ENCODE measurements at places on chromosomes 16 and 17.

GRCh38 chr17:28405632-28406472 lies at the start of gene SLC46A1:
TSS of gene SLC46A1 (minus strand) at chr17:28406212. CDS start at chr17:28406114, 98 bp downstream.
- no peak for DNase-seq

DNA sequence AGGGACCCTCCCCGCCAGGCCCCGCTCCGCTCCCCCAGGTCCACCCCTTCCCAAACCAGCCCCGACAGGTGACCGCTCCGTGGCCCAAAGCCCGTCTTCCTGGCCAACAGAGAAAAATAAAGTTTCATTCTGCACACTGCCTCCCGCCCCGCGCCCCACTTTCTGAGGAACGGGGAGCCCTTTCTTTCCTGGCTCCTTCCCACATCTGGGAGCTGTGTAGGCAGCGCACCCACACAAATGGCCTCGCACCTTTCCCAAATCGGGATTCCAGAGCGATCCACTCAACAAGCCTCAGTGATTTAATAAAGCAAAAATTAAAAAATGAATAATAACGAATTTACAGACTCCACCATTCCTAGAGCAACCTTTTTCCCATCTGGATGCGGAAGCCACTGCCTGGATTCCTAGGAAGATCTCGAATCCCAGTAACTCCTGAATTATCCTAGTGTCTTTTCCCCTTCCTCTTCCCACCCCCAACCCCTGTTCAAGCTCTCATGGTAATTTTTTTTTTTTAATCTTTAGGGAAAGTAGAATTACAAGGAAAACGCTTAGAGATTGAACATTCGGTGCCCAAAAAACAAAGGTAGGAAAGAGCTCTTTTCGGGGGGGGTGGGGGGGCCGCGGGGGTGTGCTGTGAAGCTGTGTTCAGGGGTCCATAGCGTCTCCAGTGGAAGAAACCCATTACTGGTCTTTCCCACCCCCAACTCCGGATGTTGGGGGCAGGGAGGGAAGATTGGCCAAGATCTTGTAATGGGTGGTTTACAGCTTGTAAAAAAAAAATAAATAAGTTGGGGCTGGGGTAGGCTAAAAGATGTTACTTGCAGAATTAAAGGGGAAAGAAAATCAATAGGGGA lies 1.6 kb downstream of the IGF2BP1 start:
- DNase-seq = no peak

DNA sequence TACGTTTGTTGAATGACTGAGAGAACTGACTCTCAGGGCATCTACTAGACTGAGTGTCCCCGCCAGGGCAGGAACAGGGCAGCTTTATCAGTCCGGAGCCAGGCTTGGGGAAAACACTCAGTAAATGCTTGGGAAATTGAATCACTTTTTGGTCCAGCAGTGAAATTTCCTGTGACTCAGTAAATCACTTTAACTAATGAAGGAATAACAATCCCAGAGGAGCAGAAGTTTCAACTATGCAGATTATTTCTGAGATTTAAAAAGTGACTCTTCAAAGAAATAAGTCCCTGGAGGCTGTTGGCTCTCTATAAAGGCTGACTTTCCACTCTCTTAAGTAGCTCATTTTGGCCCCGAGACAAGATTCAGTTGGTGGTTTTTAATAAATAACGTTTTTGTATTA lies 101.8 kb downstream of the FOXL1 start:
- no peak for DNase-seq

- no peak for DNase-seq
Observed at GRCh38 chr17:29196769-29197515, 16.7 kb upstream of the MYO18A start.

DNA sequence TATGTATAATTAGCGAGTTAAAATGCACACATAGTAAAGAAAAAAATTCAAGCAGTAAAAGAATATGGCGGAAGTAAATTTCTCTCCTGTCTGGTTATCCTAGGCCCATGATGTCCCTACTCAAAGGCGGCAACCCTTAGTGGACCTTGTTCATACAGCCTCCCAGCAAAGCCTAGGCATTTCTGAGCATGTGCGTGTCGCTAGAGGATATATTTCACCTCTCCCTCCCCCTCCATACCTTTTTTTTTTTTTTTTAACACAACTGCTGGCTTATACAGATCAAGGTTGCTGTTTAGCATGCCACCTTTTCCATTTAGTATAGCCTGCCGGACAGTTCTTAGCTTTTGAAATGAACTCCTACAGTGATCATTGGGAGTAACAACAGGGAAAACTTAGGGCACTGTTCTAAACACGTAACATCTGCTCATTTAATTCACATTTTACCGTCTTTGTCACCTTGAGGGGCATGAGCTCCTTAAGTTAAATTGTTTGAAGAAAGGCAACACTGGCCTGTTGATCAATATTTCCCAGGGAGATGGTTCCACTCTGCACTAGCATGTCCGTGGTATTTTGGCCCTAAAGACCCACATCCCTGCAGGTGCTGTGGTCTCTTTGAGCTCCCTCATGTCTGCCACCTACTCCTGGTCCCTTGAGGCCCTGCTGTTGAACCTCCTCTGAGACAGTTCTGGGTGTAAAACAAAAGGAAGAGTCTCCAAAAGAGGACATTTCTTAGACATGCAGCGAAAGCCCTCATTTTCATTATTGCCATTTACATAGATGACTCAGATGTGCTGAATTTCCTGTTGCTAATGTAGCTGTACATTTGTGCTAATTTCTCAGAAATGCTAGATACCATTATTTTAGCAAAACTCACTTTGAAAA lies 4.1 kb upstream of the TNFRSF13B start:
- DNase-seq = no peak

DNA sequence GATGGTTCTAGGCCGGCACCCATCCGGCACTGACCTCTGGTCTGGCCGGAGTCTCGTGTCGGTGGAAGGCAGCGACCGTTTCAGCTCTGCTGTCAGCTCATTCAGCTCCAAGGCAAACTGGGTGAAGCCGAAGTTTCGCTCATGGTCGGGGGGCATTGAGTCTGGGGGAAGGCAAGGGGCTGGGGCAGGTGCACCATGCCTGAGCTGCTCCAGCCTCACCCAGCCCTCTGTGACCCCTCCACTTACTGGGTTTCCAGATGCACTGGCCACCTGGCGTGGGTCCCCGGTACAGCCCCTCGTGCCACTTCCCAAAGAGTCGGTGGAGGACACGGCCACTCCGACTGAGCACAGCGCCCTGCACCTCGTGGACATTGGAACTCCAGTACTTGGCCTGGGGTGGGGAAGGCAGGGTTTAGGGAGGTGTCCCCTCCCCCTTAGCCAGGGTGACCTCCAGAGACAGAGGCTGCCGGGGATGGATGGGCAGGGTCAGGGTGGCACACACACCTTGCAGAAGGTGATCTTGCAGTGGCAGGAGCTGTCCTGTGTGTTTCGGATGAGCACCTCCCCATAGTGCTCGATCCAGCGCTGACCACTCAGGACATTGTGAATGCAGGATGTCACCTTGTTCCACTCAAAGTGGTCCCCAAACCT lies 12.6 kb downstream of the OSBPL7 start:
- DNase-seq = no peak

GRCh38 chr17:40951011-40951622 lies 13.7 kb upstream of the KRT23 start:
- no peak for DNase-seq

- DNase-seq = no peak
Observed at GRCh38 chr17:81863833-81864768, 3.8 kb upstream of the P4HB start.

- DNase-seq = no peak
Observed at GRCh38 chr16:11684231-11685025, 16.2 kb downstream of the SNN start.

DNA sequence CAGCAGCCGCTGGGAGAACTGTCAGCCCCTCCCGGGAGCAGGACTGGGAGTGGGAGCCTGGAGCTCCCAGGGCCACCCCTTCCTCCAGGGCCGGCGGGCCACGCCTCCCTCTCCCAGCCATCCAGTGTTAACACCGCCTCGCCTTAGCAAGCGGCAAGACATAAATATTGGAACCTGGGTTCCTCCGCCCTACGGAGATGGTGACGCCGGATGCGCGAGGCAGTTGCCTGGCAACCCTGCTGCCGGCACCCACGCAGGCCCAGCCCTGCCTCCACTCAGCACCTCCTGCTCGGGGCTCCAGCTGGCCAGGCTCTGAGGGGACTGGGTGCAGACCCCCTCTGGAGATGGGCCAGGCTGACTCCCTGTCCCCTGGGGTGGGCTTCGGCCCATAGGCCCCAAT lies 27.4 kb upstream of the CACNA1H start:
- DNase-seq = no peak

DNA sequence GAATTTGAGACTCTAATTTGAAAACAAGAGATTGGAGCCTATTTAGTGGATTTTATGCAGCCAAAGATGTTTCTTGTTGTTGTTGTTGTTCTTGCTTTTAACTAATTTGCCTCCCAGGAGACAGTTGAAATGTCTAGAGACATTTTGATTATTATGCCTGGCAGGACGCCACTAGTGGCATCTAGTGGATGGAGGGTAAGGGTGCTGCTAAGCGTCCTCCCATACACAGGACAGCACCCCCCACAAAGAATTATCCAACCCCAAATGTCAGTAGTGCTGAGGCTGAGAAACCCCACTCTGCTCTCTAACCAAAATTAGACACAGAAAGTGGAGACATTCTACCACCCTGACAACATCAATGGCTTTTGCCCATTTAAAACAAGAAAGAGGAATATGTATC lies 15.4 kb upstream of the HSBP1 start:
- DNase-seq = no peak

DNA sequence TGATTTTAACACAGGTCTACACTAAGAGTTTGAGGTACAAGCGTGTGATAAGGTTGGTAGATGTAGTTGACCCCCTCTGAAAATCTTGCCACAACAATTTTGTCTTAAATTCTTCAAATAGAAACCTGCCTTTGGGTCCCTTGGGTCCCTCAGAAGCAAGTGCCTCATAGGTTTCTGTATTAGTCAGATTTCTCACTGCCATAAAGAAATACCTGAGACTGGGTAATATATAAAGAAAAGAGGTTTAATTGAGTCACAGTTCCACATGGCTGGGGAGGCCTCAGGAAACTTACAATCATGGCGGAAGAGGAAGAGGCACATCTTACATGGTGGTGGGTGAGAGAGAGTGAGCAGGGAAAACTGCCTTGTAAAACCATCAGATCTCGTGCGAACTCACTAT lies 301.2 kb downstream of the MAP2K6 start:
- DNase-seq = no peak

DNA sequence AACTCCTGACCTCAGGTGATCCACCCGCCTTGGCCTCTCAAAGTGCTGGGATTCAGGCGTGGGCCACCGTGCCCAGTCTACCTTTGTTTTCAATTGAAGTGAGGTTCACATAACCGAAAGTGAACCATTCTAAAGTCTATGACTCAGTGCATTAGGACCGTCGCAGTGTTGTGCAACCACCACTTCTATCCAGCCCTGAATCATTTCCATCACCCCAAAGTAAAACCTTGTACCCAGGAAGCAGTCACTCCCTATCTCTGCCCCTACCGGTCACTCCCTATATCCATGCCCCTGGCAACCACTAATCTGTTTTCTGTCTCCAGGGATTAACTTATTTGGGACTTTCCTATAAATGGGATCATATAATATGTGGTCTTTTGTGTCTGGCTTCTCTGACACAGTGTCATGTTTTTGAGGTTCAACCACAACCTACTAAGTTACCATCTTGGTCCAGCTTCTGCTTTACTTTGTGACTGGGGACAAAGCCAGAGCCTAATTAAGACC lies 28.3 kb upstream of the CDC42EP4 start:
- DNase-seq = no peak

GRCh38 chr16:8887952-8888560 lies 5.9 kb downstream of the LITAFD start:
- DNase-seq = no peak

DNA sequence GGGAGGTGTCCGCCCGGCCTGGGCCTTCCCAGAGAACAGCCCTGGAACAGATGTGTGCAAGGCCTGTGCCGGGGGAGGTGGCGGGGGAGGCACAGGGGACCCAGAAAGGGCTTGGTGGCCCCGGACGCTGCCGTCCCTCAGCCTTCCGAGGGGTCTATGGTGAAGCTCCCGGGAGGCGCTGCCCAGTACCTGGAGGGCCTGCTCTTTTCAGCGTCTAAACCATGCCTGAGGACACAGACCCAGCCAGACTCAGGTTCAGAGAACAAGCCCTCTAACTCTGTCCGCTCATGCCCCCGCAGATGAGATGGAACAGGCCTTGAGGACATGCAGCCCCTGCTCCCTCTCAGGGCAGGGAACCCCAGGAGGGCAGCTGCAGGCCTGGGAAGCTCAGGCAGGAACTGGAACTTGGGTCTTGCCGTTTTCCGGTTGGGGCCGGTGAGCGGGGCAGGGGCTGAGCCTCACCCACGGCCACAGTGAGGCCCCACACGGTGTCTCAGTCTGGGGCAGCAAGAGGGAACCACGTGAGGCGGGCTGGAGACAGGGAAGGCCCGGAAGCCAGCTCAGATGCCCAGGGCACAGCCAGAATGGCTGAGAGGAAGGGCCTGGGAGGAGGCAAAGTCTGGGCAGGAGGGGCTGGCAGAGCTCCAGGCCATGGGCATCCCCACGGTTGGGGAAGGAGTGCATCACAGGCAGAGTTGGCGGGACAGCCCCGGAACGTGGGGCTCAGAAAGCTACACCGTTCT lies 12.5 kb downstream of the SLC16A3 start:
- no peak for DNase-seq

GRCh38 chr17:80220054-80220735 lies at the start of the genes SGSH and SLC26A11:
TSS of gene SGSH (minus strand) at chr17:80220333. CDS start at chr17:80220313, 20 bp downstream.
TSS of gene SLC26A11 (plus strand) at chr17:80220427. CDS start at chr17:80221561, 1,134 bp downstream.
- DNase-seq = peak; percentile 40

- no peak for DNase-seq
Observed at GRCh38 chr16:17296431-17296830, 174.3 kb downstream of the XYLT1 start.

GRCh38 chr17:81551458-81552243 lies 502 bp downstream of the FAAP100 start:
- DNase-seq = no peak

DNA sequence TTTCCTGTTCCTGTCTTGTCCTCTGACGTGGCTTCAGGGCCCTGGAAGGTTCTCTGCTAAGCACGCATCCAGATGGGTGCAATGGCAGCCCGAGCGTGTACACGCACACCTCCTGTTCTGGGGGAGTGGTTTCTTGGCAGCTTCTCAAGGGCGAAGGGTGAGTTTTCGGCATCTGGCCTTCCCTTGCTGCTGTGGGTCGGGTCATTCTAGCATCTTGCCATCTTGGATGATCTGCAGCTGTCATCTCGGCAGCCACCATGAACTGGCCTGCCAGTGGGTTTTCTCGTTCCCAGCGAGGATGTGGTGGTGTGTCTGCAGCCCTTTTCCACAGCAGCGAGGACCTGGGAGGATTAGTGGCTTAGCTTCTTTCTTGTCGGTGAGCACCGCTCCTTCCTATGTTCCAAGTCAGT lies 10.6 kb downstream of the MSI2 start:
- DNase-seq = no peak

GRCh38 chr16:49690778-49691177 lies 165.1 kb downstream of the ZNF423 start:
- DNase-seq = no peak

- no peak for DNase-seq
Observed at GRCh38 chr17:82920150-82920549, 80.3 kb upstream of the ZNF750 start.

All from activated CD4-positive, CD25-positive, alpha-beta regulatory T cell (primary cell).